ENCODE measurements at places on chromosomes 13 and 19.
A peak's percentile ranks its signal among the peaks of the same experiment; 100 is the strongest.

GRCh38 chr19:30406220-30407067 is 34.3 kb downstream of the ZNF536 start:
- no peak for DNase-seq

DNA sequence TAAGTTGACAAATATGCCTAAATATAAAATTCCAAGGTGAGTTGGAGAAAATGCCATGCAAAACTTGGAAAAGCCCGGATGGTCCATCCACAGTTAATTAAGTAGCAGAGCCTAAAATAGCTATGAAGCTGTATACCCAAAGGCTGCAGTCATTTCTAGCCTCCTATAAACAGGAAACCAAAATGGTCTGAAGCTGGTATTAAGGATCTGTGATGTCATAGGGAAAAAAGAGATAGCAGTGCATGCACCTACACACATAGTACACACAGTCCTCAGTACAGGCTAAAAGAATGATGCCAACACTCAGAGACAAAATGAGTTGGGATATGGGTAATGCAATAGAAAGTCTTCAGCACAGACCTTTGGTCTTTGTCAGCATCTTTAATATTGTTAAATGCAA is 736.9 kb downstream of the EFNB2 start:
- DNase-seq, result no peak

DNA sequence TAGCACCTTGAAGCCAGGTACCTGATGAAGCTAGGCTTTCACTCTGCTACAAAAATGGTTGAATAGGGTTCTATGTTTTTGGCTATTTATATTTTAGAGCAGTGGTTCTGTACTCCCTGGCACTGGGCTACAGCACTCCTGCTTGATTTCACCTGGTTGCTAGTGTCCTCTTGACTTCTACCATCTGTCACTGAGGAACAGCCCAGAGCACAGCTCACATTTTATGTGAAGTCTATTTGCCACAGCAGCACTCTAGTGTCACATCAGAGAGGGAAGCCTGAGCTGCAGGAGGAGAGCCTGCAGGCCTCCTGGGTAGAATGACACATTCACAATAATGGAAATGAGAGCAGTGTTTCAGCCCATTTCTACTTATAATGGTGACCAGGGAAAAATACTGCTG is 184.2 kb downstream of the ZNF486 start:
- no peak for DNase-seq

GRCh38 chr13:99390601-99391000 is 83.4 kb upstream of the GPR183 start:
- no peak for DNase-seq

GRCh38 chr19:54477650-54478049 is 4.6 kb upstream of the CDC42EP5 start:
- no peak for DNase-seq

GRCh38 chr19:41226053-41226873 is 7.2 kb downstream of the AXL start:
- DNase-seq, result no peak

DNA sequence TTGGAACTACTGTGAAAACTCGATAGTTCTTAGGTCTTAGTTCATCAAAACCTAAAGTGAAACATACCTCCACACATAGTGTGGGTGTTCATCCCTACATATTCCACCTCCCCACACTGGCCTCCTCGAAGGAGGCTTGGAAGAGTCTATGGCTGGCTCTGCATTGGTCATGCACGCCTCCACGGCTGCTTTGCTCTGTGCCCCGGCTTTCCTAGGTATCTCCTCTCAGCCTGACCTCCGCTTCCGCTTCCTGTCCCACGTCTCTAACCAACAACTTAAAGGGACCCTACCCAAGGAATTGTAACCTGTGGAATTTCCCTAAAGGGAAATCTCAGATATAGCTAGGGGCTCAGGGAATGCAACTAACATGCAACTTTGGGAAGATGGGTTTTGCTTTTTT is 79.7 kb upstream of the MBNL2 start:
- no peak for DNase-seq

GRCh38 chr13:91347996-91348905 is 764 bp downstream of the MIR17HG start:
- peak; percentile 69 for DNase-seq

DNA sequence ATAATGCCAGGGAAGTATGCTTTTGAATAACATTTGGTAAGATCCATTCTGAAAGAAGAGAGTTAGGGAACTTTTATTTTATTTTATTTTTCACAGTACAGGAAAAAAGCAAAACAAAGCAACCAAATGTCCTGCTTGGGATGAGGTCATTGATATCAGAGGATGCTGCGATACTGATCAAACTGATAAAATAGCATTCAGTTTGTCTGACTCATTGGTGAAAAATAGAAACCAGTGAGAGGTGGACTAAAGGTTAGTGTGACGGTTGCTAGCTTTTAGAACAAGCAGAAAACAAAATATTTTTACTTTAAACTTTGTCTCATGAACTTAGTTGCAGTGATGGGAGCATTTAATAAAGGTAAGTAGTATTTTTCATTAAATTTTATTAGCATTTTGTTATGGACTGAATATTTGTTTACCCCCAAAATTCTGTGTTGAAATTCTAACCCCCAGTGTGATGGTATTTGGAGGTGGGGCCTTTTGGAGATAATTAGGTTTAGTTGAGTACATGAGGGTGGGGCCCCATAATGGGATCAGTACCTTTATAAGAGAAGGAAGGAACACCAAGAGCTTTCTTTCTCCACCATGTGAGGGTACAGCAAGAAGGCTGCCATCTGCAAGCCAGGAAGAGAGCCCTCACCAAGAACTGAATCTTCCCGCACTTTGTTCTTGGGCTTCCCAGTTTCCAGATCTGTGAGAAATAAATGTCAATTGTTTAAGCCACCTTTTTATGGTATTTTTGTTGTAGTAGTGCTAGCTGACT is 37.3 kb downstream of the ITGBL1 start:
- DNase-seq, result no peak

DNA sequence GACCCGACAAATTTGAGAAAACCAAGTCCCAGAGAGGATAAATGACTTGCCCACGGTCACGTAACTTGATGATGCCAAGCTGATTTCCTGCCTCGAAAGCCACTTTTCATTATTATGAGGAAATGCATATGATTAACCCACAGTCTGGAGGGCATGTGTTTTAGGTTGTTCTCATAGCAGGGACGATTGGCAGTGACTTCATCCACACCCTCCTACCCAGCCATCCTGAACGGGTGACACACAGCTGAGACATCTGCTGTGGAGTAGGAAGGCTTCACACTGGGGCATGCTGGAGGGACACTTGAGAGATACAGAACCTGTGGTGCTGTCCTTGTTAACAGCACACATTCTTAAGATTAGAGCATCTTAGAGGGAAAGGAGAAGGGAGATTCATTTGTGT is 65.4 kb upstream of the WDFY2 start:
- no peak for DNase-seq

DNA sequence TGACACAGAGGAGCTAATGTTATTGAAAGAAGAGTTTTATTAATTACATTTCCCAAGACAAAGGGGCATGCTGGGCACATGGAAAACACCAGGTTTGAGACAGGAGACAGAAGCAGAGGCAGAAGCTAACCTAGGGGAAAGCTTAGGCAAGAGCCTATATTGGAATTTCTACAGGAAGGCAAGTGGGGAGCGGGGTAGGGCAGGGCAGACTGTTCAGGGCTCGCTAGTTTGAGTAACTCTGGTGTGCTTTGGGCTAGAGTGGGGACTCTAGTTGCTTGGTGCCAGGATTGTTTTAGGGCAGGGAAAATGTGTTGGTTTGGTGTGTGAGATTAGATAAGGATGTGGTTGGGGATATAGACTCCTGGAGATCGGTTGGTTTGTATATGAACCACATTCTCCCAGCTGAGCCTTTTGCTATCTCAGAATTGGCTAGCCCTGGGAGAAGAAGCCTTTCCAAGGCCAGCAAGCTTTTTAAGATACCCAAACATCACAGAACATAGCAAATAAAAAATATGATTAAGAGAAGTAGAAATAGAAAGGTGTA is 8.4 kb upstream of the UFM1 start:
- DNase-seq, result no peak

DNA sequence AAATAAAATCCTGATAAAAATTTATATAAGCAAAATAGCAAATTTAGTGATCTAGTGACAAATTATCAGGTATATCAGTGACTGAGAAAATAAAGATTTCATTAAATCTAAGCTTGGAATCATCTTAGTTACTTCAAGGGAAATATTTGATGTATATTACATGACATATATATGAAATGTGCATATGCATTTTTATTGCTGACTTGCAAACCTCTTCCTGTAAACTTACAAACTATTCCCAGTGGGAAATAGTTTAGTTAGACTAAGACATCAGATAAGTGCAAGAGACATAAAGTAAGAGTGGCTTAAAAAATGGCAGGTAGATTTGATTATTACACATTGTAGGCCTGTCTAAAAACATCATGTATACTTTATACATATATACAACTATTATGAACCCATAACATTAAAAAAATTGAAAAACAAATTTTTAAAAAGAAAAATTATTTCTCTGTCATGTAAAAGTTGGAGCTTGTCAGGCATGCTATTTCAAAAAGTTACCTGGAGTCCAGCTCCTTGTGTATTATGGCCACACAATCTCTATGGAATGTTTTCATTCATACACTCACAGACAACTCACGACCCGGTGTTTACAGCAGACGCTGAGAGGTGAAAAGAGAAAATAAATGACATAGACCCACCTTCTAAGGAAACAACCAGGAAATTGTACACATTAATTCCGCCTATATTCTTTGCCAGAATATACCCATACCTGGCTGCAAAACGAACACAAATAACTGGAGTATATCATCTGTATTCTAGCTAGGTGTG is 724.5 kb downstream of the SLITRK6 start:
- DNase-seq, result no peak

DNA sequence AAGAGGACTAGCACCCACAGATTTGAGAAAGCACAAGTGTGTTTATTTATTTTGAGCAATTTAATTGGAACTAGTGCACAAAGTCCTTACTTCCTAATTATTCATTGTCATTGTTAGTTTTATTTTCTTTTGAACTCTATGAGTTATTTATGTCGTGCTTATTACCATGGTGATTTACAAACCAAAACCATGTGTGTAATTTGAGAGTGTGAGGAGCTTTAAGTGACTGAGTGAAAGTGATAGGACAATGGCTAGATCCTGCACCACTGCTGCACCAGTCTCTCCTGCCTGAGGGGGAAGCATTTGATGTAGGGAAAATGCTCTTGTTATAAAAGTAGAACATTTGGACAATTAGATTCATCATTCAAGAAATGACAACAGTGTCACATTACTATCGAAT is 172.3 kb upstream of the KLF12 start:
- no peak for DNase-seq

GRCh38 chr13:85974608-85975366 is 175.6 kb upstream of the SLITRK6 start:
- DNase-seq, result no peak

- no peak for DNase-seq
Observed at GRCh38 chr19:48551437-48552302, at the start of gene SULT2B1. Gene SULT2B1 (plus strand): TSS chr19:48552172. CDS start chr19:48552253, 81 bp downstream.

- no peak for DNase-seq
Observed at GRCh38 chr13:40576369-40576768, 90.1 kb downstream of the FOXO1 start.

- DNase-seq, result no peak
Observed at GRCh38 chr13:44809190-44809589, 180.1 kb downstream of the NUFIP1 start.
